NCI-H2081 treated with DMSO at 0.1 percent for 48 hours (cell line): ENCODE measurements at places on chromosomes 6 and 20.

- DNase-seq, result no peak
Measured at GRCh38 chr6:74931558-74931957, 274.3 kb downstream of the COL12A1 start.

- no peak for DNase-seq
Measured at GRCh38 chr6:43547222-43547621, 28.6 kb downstream of the XPO5 start.

DNA sequence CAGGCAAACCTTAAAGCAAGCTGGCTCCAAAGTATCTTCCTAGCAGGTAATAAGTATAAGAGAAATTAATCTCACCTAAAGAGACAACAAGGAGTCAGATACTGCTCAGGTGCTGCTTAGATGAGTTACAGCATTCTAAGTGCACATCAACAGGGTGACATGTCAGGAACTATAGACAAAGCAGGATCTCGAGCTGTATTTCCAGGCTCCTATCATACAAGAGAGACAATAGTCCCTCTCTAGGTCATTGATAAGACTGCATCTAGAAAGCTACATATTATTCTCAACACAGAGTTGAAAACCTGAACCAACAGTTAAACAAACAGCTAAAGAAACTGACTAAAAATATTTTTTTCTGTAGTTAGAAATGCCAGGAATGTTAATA lies 3.9 kb downstream of the PTPRK start:
- DNase-seq, result no peak

GRCh38 chr20:2179233-2179580 lies 77.6 kb downstream of the STK35 start:
- no peak for DNase-seq

DNA sequence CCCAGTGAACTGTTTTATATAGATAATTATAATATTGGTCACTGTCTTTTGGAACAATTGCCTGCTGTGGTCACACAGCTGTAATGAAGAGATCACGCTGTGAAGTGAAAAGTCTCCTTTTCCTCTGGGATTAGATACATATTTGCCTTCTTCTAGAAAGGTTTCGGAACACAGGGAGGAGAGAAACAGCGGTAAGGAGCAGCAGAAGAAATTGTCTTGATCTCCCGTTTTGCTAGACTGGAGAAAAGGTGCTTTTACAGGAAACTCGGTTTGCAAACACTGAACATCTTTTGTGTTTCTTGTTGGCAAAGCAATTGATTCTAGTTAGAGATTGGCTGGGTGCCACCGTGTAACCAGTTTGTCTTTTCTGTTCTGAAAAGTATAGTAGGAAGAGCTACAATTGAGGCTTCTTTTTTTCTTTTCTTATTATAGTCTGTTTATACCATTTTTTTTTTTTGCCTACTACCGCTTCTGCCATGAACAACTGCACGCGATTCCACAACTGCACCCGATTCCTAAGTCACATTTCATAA lies 404.1 kb upstream of the ID4 start:
- no peak for DNase-seq

DNA sequence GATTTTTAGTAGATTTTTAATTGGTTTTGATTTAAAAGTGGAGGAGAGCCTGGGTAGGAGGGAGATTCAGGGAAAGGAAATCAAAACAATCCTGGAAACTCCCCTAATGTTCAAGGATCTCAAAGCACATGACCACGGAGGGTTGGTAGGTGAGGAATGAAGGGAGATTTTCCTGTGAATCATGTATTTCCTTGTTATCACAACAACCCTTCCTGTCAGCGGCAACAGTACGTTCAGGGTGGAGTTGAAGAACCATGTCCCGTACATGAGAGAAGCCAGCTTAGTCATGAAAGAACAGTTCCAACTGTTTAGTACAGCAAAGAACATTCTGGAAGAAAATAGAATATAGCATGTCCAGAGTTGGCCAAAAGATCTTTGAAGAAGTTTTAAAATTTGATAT lies 79.4 kb upstream of the SCAF8 start:
- DNase-seq, result no peak

- no peak for DNase-seq
Measured at GRCh38 chr20:17643531-17644188, 38.4 kb downstream of the RRBP1 start.

DNA sequence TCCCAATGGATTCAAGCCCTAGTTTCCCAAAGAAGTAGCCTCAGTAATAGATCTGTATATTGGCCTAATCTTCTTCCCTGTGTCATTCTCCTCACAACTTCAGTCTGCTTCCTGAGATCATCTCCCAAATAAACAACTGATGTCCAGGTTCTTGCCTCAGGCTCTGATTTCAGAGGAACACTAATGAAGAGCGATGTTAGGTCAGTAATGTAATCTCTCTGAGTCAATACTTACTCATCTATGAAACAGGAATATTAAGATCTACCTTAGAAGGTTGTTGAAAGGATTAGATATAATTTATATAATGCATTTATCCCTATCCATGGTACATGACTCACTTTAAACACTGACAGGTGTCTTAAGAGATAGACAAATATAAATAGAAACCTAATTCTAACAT lies 246.0 kb upstream of the FLRT3 start:
- DNase-seq, result no peak
